ENCODE measurements at places on chromosomes 4 and X.

DNA sequence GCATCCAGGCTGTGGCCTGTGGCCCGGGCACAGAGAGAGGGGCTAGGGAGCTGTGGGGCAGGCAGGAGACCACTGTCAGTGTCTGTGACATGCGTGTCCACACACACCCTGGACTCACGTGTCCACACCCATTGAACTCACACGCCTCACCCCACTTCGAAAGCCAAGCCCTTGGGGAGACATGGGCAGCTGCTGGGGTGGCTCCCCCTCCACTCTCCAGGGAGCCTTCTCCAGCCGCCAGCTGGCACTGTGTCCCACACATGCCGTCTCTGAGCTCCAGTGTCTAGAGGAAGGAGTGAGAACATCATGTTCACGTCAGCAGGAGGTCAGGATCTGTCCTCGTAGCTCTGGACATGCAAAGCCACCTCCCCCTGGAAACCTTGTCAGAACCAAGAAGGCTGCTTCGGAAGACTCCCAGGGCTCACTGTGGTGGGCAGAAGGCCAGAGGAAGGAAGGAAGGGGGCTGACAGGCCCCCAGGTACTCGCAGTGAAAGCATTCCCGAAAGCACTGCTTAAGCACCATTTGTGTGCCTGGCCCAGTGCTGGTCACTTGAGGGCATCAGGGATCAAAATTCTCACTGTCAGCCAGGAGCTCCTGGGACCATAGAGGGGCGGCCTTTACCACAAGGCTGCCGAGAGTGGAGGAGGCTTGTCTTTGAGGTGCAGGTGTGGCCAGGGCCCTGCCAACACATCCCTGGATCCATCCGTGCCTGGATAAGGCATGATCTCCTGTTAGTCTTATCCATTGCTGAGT lies 61.4 kb downstream of the HTRA3 start:
- DNase-seq = no peak

- DNase-seq = peak; percentile 4
These were observed 413.8 kb downstream of the FAT4 start for GRCh38 chr4:125728568-125728967.

DNA sequence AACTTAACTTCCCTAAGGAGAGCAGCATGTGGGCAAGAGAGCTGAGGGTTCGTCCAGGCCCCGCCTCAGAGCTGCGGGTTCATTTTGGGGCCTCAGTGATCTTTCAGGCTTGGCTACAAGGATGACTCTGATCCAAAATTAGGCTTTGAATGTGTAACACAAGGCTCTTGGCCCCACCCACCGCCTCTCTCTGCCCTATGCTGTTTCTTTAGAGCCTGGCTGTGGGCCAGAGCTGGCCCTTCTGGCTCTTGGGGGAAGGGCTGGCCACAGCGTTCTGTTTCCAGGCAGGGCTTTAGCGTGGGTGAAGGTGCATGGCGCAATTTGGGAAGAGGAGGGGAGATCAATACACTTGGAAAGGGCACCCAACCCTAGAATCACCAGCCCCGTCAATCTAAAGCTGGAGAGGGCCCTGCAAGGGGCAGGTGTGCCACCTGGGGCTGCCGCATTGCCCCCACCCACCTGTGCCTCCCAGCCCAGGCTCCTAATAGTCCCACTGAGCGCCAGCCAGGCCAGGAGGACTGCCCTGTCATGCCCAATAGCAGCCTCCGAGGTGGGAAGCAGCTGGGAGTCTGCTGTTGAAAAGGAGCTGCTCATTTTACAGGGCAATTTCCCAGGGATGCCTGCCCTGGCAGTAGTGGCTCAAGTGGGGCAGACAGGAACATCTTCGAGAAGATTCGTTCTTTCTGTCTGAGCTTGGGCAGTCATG lies 84.5 kb upstream of the MAML3 start:
- peak; percentile 99 for DNase-seq

DNA sequence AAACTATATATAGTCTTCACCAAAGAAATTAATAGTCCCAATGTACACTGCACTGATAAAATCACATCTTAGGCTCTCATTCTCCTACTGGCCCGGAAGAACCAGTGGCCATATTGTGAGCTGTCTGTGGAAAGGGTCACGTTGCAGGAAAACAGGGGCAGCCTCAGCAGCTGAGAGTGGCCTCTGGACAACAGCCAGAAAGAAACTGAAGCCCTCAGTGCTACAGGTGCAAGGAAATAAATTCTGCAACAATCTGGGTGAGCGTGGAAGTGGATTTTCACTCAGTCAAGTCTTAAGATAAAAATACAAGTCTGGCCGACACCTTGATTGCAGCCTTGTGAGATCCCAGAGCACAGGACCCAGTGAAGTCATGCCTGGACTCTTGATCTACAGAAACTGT lies 3.2 kb upstream of the SLC25A14 start:
- no peak for DNase-seq

DNA sequence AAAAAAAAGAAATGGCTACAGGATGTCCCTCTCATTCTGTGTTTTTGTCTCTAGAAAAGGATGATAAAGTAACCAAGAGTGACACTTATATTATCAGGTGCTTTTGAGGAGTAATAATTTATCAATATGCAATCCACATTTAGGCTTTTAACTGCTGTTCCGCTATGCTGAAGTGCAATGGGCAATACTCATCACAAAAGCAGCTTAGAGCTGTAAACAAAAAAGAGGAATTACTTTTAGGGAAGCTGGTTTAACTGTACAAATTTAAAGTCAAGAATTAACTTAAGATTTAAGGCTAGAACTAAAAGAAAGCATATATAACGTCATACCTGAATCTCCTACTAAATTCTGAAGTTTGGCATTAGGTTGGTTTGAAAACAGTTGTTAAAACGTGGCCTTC lies 93.5 kb upstream of the DDX3X start:
- DNase-seq = no peak

GRCh38 chrX:97399400-97399799 lies 515.7 kb downstream of the RPA4 start:
- DNase-seq = no peak

DNA sequence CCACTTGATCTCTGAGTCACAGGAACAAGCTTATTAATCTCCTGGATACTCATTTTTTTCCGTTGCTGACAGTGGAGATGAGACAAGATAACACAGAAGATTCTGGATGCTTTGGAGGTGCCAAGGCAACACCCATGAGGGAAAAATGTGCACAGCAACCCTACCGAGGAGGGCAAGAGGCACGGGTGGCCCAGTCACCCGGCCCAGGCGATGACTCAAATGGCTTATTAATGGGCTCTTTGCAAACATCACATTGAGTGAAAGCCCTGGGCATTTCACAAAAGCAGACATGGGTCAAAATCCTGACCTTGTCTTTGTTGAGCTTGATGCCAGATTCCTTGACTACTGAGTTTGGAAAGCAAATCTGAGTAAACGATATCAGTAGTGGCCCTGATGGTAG lies 315.1 kb downstream of the STK32B start:
- no peak for DNase-seq

- no peak for DNase-seq
These were observed 3.4 kb upstream of the FAM9B start for GRCh38 chrX:9037296-9037695.

DNA sequence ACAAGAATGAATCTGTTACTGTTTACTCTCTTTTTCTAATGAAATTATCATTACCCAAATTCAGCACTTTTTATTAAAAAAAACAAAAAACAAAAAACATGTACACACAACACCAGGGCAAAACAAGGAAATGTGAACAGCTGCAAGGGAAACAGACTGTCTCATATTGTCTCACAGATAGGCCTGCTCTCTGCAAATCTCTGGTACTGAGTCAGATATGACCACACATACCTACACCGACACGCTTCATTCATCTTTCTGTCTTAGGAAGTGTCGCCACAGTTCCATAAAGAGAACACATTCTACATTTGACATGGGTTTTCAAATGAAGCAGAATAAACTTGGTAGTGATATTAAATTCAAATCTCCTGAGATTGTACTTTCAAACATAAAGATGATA lies 92.2 kb upstream of the GPR34 start:
- DNase-seq = no peak

DNA sequence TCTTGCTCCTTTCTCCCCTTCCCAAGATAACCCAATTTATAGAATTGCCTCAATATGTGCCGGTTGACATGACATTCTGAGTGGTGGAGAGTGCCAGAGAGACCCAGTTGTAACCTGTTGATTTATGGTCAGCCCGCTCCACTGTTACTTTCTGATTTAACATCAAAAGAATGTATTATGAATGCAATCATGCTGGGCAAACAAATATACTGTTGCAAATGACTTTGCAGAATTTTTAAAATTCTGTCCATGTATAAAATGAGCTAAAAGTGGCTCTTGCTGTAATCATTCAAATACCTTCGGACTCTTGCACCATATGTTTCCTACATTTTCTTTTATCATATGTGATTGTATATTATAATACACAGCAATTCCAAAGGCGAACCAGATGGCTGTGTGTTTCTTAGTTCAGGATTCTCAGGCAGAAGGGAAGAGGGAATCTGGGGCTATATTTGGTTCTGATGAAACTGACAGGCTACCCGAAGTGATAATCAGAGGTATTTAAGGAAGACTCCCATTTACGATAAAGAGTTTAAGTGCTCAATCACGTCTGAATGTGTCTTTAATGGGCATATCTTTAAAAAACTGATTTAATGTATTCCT lies 131.7 kb downstream of the CLCN4 start:
- no peak for DNase-seq

- peak; percentile 75 for DNase-seq
These were observed 44.7 kb downstream of the PRPS1 start for GRCh38 chrX:107672955-107673378.

GRCh38 chr4:10013722-10014121 lies 7.6 kb downstream of the SLC2A9 start:
- peak; percentile 50 for DNase-seq

DNA sequence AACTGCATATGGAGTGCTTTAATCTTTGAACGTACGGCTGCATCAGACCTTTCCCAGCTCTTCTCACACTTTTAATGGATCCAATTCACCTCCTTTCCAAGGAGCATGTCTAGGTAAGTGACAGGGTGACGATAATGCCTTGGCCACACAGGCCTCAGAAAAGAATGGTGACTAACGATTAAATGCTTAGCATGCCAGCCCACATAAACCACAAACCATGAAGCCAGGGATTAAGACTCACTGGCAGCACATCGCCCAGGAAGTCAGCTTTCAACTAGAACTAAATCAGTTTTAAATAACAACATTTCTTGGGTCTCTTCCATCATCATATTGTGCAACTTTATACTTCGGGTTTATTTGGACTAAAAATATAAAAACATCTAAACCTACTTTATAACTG lies 28.7 kb downstream of the INPP4B start:
- no peak for DNase-seq

DNA sequence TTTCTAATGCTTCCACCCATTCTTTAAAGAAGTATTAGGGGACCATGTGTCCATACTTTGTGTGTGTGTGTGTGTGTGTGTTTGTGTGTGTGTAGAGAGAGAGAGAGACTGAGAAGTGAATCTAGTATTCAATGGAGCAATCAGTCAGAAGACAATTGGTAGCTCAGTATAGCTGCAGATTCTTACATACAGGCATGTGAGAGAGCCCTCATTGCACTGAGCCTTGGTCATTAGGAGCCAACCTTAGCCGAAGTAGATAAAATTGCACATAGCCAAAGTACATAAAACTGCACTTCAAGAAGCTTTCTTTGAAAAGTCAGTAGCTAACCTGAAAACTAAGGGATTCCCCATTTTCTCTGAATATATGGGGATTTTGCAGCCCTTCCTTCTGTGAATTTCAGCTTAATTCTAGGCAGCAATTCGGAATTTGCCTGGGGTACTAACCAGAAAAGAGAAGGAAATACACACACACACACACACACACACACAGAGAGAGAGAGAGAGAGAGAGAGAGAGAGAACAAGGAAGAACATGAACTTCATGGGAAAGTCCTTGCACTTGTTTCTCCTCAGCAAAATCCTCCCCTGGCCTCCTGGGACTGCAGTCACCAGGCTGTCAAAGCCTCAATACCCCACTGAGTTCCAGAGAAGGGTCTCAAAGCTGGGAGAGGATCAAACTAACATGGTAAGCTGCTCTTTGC lies 1.7 kb upstream of the PRDM8 start:
- DNase-seq = peak; percentile 8

- DNase-seq = peak; percentile 16
These were observed 13.2 kb upstream of the PCDH18 start for GRCh38 chr4:137545461-137545861.

- DNase-seq = no peak
These were observed 41.6 kb upstream of the EDA2R start for GRCh38 chrX:66680451-66680850.

DNA sequence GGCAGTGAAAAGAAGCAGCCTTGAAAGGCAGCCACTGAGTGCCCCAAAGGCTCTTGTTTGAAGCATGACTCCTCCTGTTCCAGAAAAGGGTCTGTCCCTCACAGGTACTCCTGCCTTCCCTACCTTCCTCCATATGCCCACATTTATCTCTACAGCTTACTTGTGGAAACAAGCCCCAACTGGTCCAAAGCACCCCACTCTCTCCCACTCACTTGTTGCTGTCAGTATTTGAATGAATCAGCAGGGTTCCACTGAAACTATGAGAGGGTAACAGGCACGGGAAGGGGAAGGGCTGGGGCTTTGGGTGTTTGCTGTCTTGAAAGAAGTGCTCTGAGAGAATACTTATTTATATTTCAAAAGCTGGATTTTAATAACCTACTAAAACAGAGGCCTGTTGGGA lies 34.9 kb downstream of the GPR143 start:
- no peak for DNase-seq

DNA sequence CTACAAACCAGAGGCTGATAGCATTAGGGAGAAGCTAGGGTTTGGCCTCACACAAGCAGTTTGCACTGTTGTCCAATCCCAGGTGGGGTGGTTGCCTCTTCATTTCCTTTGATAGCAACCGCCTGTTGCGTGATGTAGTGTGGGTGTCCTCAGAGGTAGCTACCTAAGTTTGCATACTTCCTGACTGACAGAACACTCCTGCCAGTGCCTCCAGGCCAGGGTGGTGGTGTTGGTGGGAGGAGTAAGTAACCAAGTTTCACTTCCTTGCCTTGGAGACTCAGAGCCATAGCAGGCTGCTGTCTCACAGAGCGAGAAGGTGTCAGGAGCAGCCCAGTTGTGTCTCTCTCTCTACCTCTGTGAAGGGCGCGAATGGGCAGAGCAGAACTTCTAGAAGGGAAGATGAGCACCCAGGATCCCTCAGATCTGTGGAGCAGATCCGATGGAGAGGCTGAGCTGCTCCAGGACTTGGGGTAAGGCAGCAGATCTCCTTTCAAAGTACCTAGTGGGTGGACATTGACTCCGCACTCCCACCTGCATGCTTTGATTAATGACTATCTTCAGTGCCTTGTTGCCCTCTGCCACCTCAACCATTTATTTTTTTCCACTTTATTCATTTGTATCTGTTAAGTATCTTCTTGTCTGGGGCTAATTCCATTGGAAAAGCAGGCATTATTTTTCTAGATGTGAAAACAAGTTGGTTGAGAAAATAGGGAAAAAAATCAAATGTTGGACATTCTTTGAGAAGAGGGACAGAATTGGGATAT lies at the start of gene DAPP1:
Gene DAPP1 (plus strand): TSS at position 283 of the 764 bp plus-strand sequence. CDS start 87 bp downstream, at position 370.
- no peak for DNase-seq

DNA sequence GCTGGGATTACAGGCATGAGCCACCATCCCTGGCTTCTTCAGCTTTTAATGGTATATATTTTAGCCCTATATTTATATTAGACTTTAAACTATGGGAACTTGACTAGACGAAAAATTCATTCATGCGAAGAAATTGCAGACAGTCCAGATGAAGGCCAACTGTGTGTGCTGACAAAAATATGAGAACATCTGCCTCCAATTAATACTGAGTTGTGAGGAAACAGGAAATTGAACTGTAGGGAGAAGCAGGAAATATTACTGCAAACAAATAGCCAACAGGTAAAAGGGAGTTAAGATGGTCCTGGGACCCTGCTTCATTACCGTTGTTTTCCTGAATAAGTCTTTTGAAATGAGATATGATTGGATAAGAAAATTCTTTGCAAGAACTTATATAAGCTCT lies 26.3 kb downstream of the MGARP start:
- DNase-seq = peak; percentile 16

- DNase-seq = no peak
These were observed 40.8 kb upstream of the SETD7 start for GRCh38 chr4:139596684-139597279.

Data from NCI-H69 (cell line).